H4 (cell line): ENCODE measurements at places on chromosomes 3 and 15. TPM values are rescaled to one million over a fixed set of nuclear protein-coding genes. Genes with fewer than 3 reads are reported as not detected.

Gene FBXW12
- 0.08 TPM in 1 of 2 replicates, not detected in the other for total RNA-seq

- no peak for DNase-seq
Observed at GRCh38 chr15:94097552-94097951, 133.8 kb upstream of the MCTP2 start.

GRCh38 chr3:4977001-4977852, 2.0 kb upstream of the BHLHE40 start:
- peak; percentile 91 for DNase-seq

- DNase-seq, result no peak
Observed at GRCh38 chr3:139157161-139157932, 112.7 kb upstream of the PRR23C start.

GRCh38 chr15:52783929-52784798, 6.0 kb downstream of the ONECUT1 start:
- DNase-seq, result no peak

GRCh38 chr3:146747928-146748327, 142.8 kb upstream of the PLSCR5 start:
- peak; percentile 16 for DNase-seq

DNA sequence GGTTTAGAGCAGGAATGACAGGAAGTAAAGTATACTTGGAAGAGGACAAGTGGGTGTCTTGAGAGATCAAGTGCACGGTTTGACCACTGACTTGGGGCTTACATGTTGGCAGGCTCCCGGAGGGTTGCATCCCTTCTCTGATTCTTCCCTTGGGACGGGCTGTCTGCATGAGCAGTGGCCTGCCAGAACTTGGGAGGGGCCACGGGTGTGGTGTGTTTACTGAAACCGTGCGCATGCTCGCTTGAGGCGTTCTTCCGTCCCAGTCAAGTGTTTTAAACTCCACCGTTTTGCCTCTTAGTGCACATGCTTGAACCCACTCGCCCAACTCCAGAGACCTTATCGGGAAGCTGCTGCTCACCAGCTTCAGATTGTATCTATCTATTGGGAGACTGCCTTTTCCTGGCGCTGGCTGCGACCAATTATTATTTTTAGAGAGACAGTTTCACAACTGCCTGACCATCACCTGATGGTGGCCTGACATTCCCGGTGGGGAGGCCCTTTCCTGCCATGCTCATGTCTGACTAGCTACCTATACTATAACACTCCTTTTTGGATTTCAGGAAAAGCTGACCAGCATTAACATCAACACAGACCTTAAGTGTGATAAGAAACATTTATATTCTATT, 14.9 kb upstream of the C3orf22 start:
- no peak for DNase-seq
